Activated T-helper 1 cell treated with anti-CD3 and anti-CD28 coated beads, Interleukin-12 subunit alpha, Interleukin-12 subunit beta, Interleukin-2, Interleukin-4 antibody, amounts not matched to agents 30 ng/mL and 10 ng/mL and 1 ng/mL, durations not matched to agents 14 hours and 24 hours and 36 hours (primary cell): ENCODE measurements at places on chromosomes 3 and 15. TPM values are rescaled to one million over a fixed set of nuclear protein-coding genes. Genes with fewer than 3 reads are reported as not detected.

The BCL2A1 gene
- 91.8 and 95.0 TPM in 2 replicates for total RNA-seq

The TMEM266 gene
- 0.10 and 0.16 TPM in 2 replicates for total RNA-seq

The CLDN16 gene
- not detected in 2 replicates for total RNA-seq

The ACKR2 gene
- total RNA-seq: 0.66 and 0.88 TPM in 2 replicates

The MEX3B gene
- 0.59 and 0.73 TPM in 2 replicates for total RNA-seq

The ATP13A5 gene
- not detected in 2 replicates for total RNA-seq

The IL17RC gene
- 0.64 and 0.83 TPM in 2 replicates for total RNA-seq

GRCh38 chr15:70100474-70101341 is 3.0 kb upstream of the TLE3 start:
- DNase-seq: peak; percentile 62

DNA sequence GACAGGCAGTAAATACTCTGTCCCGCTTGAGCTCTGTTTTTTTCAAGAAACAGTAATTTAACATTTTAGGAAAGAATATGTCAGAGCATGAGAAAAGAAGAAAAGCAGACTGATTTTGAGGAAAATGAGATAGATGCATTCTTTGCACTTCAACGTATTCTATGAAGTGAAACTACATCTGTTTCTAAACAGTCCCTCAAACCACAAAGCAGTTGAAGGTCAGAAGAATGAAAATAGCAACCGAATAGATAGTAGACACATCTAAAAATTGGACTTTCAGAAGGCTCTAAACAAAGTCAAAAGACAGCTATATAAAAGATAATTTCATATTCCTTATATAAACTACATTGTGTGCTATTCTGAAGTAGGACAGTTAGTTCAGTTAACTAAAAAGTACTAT is 172.6 kb upstream of the LRRC3B start:
- no peak for DNase-seq

DNA sequence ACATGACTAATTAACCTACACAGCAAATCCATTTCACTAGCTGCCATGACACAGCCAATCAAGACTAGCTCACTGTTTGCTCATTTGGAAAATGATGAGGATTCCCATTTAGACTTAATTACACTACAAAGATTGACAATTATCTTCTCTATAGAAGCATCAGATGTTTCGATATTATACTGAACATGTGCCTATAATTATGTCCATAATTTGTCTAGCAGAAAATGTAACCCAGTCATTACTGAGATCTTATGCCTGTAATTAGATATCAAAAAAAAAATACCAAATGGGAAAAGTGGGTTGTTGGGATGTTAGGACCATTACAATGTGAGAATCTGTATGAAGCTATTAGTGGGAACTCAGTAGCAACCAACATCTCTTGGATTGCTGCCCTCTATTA is 344.2 kb upstream of the MCTP2 start:
- no peak for DNase-seq

- no peak for DNase-seq
Measured at GRCh38 chr3:146781606-146782005, 176.5 kb upstream of the PLSCR5 start.

- no peak for DNase-seq
Measured at GRCh38 chr3:168497183-168497582, 401.5 kb upstream of the GOLIM4 start.

GRCh38 chr3:100540791-100541334 is 48.4 kb downstream of the TMEM45A start:
- DNase-seq: no peak

- DNase-seq: no peak
Measured at GRCh38 chr3:23668430-23668904, 137.3 kb upstream of the UBE2E1 start.

DNA sequence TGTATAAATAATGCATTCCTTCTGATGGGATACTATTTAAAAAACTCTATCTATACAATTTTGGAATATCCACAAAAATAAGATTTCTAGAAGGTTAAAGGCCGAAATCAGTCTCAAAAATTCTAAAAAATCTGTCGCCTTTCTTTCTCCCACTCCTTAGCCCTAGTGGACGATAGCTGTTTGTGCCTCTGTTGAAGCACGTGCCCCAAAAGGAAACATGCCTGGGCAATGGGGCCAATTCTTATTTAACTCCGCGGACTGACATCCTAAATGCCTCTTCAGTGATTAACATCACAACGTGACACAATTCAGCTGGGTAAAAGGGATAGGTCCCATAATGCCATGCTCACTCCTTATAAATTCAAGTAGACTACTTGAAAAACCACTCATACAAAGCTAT is 65.1 kb downstream of the GAP43 start:
- DNase-seq: no peak

DNA sequence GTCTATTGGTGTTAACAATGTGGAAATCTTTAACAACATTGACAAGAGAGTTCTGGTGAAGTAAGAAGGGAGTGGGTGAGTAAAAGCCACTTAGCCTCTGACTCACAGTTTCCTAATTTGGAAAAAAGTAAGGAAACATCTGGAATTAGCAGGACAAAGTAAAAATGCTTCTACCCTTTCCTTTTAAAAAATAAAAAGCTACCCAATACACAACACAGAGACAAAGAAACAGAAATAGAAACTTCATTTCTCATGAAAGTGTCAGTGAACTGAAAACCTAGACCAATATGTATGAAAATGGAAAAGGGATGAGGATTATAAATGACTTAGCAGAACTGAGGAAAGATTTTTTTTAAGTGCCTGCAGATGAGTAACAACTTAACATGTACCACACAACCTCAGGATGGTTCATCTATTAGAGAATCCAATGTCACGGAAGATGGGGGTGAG is 65.4 kb downstream of the SSR3 start:
- no peak for DNase-seq

DNA sequence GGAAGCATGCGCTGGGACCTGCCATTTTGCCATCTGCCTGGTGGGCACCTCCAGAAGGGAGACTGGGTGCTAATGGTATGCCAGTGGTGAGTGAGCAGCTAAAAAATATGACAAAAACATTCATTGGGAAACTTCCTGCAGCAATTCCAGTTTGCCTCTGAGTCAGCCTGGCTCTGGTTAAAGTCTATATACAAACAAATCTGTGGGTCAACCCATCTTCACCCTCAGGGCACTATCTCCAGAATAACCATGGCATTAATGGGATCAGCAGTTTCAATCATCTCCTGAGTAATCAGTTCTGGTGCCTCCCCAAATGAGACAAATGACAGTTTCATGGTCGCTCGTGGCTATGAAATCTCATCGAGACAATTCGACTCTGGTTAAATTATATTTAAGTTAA is 21.5 kb downstream of the FRMD4B start:
- no peak for DNase-seq

GRCh38 chr3:136772709-136773108 is 20.5 kb upstream of the STAG1 start:
- no peak for DNase-seq

DNA sequence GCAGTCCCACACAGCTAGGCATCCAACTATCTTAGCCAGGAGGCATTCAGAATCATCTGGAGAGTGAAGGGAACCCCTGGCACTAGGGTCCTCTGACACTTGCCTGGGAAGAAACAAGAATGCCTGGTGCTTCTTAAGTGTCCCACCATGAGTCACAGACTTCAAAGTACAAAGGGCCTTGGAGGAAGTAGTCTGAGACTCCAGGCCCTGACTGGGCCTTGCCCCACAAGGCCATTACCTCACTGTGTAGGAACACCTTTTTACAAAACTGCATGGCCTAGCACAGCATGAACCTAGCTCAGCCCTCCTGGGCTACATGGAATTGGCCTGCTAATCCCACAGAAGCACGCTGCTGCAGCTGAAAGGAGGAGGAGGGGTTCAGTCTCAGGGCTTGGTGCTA is 104.5 kb upstream of the SLCO2A1 start:
- DNase-seq: no peak

- DNase-seq: no peak
Measured at GRCh38 chr15:72749700-72750099, 33.9 kb downstream of the ADPGK start.

GRCh38 chr3:43372809-43373559 is 86.6 kb downstream of the SNRK start:
- no peak for DNase-seq

- peak; percentile 36 for DNase-seq
Measured at GRCh38 chr3:69200384-69201068, 78.1 kb upstream of the LMOD3 start.

DNA sequence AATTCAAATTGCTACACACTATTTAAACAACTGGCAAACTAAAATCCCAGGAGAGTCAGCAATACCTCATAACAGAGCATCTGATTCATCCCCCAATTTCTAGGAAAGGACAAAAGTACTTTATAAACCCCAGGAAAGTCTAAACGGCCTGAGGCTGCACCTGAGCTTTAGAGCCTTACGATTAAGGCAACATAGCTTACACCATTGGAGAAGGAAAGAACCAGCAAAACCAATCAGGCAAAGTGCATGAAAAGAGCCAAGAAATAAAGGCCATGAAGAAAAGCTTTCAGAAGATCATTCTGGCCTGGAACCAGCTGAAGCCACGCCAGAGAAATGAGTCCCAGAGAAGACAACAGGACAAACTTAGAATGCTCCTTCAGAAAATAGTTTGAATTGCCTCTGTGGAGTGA is 48.1 kb downstream of the PTPN9 start:
- no peak for DNase-seq

DNA sequence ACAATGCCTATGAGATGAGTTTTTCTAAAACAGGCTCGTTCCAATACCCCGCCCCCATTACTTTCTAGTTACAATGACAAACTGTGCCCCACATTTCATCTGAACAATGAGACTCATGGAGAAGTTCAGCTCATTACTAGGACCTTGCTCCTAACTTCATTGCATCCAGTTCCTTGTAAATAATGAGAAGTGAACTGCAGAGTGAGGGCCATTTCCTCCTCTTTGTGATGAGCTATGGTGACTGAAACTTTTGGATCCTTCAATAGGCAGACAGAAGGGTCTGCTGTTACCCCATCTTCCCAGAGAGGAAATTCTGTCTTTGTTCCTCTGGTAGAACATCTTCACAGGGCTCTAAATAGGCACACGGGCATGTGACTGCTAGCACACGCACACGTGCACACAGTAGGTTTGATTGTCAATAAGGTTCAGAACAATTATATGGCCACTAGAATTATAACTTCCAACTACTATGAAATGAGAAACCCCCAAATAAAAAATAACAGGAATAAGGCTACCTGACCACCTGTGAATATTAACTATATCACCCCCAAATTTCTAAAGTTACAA is 51.8 kb downstream of the SERP1 start:
- no peak for DNase-seq

DNA sequence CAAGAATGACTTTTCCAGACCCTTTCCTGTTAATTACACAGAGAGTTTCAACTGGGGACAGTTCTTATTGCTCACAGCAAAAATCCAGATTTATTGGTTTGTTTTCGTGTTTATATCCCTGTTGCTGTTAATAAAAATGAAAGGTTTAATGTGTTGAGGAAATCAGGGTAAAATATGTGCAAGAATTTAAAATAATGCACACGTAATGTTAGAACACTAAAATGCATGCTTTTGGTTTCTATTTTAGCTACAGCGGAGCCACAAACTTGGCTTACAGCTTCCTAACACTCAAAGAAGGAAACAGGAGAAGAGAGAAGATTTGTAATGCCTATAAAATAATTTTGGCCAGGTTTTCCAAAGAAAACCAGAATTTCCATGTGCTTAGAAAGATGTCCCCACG is 62.7 kb downstream of the CASR start:
- no peak for DNase-seq

GRCh38 chr3:76096036-76096435 is 310.7 kb upstream of the ZNF717 start:
- DNase-seq: no peak
